ENCODE measurements at places on chromosomes 7 and 10.
A peak's percentile ranks its signal among the peaks of the same experiment; 100 is the strongest.

DNA sequence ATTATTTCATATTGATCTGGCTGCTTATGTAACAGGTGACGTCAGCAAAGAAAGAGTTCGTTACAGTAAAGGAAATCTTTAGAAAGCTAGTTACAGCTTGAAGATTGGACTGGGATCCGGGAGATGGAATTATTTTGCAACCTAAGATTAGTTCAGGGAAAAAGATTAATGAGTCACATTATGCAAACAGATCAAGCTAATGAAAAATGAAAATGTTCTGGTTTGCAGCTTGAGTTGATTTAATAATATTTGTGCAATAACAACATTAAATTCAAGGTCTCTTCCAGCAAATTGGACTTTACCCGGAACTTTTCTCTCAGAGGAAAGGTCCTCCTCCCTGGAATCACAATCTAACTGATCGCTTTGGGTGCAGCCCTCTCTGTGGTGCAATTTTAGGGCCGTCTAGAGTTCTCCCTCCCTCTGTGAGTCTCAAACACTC, 119.5 kb downstream of the OTUD1 start:
- peak overlapping the region; percentile 65 for H3K27ac ChIP-seq
- H3K4me3 ChIP-seq, result no peak overlapping the region
- H3K36me3 ChIP-seq, result no peaks in the 10 kb centered on the region
- H3K4me1 ChIP-seq, result peaks cover 22% of the 10 kb centered on the region

- no peak for DNase-seq
- no peaks in the 10 kb centered on the region for H3K27me3 ChIP-seq
- no peak overlapping the region for H3K4me3 ChIP-seq
- peak overlapping the region; percentile 85 for H3K27ac ChIP-seq
- peaks cover 35% of the 10 kb centered on the region for H3K4me1 ChIP-seq
Measured at GRCh38 chr10:122115874-122116273, 126.9 kb downstream of the TACC2 start.

- no peak overlapping the region for H3K4me3 ChIP-seq
- H3K27ac ChIP-seq, result no peak overlapping the region
- DNase-seq, result no peak
- peaks cover 82% of the 10 kb centered on the region for H3K27me3 ChIP-seq
- H3K36me3 ChIP-seq, result no peaks in the 10 kb centered on the region
- H3K4me1 ChIP-seq, result peaks cover 5% of the 10 kb centered on the region
Measured at GRCh38 chr7:157002819-157003421, 7.5 kb downstream of the MNX1 start.

DNA sequence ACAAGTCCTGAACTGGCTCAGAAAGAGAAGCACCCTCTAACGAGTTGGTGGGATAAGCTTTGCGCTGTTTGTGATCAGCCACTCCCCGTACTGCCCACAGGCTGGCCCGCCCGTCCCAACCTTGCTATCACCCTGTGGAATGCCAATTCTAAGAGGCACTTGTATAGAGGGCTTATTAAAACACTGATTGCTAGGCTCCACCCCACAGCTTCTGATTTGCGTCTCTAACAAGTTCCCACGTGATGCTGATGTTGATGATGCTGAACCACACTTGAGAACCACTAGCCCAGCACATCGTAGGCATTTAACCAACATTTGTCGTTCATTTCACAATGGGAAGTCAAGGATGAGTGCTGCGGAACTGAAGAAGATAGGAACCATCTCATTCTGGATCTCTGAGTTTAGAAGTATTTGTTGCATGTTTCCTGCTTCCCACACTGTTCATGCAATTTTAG, 12.7 kb upstream of the GSAP start:
- no peaks in the 10 kb centered on the region for H3K36me3 ChIP-seq
- no peak overlapping the region for H3K4me3 ChIP-seq

DNA sequence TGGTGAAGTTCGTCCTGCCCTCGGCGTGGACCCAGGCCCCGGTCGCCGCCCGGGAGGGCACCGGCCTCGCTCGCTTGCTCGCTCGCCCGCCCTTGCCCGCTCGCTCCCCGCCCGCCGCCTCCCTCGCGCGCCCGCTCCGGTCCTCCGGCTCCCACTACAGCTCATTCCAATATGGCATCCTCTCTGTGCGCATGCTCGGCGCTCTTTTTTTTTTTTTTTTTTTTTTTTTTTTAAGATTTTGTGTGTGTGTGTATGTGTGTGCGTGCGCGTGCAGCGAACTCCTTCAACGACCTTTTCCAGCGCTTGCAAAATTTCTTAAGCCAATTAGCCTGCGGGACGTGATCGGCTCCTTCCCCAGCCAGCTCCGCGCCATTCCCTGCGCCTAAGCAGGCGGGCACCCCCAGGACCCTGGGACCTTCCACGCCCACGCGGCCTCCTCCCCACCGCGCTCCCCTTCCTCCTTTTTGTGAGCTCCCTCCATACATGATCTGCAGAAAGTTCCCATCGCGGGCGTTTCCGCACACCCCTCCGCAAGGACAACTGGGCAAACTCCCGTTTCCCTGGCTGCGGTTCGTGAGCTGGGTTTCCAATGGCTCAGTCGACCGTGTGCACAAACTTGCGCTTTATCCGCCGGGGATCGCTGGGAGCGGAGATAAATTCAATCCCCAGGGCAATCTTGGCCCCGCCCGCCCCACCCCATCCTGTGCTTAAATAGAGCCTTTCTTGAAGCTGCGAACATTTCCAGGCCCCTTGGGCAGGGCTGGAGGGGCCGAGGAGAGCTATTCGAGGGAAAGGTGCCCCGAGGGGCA, at the start of gene SFMBT2:
TSS of gene SFMBT2 (minus strand) at position 173 of the 809 bp plus-strand sequence. CDS start 29,136 bp downstream, outside the sequence.
- no peaks in the 10 kb centered on the region for H3K36me3 ChIP-seq
- peaks cover 22% of the 10 kb centered on the region for H3K27me3 ChIP-seq
- no peak for DNase-seq

DNA sequence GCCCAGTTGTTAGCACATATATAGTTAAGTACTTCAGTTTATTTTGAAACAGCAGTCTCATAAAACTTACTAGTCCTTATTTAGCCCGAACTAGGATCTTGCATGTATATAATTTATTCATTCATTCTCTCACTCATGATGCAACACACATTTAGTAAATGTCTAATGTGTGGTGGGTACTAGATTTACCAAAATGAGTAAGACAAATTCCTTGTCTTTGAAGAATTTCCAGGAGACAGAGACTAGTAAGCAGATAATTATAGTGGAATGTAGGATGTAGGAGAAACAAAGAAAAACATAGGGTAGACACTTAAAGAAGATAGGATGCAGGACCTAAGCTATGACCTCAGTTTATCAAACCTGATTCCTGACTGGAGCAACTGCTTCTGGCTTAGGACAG, 120.2 kb upstream of the AMPH start:
- no peaks in the 10 kb centered on the region for H3K27me3 ChIP-seq
- H3K4me1 ChIP-seq, result no peaks in the 10 kb centered on the region
- peaks cover 8% of the 10 kb centered on the region for H3K36me3 ChIP-seq

DNA sequence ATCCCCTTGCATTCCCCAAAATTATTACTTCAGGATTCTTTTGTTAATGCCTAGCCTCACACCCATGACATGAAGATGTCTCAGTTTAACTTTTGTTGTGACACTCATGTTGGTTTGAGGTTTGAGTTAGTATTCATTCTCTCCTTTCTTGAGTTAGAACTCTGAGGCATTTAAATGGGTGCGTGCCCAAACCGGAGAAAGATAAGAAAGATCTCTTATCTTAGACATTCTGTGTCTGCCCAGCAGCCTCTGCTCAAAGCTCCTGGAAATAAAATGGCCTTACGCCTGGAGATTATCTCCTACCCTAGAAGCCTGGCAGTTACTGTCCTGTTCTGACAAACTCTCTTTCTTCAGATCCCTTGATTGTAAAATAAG, 26.3 kb downstream of the WBP1L start:
- H3K27ac ChIP-seq, result peak overlapping the region; percentile 71
- H3K4me1 ChIP-seq, result peaks cover 41% of the 10 kb centered on the region
- H3K36me3 ChIP-seq, result no peaks in the 10 kb centered on the region
- no peak for DNase-seq

Data from RWPE2 (cell line).